ENCODE measurements at places on chromosomes 2 and 18.

DNA sequence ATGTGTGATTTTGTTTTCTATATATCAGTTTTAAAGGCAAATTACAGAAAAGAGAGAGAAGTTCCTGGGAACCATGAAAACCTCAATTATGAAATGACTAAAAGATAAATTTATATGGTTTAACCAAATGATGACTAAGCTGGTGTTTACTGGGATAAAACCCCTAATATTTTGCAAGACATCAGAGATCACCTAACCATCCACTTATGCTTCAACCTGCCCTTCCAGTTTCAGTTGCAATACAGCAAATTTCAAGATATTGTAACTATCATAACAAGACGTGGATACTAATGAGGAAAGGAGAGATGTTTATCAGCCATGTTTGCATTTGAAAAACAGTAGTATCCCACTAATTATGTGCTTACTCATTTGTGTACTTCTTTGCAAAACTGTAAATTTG lies 108.2 kb downstream of the GAREM1 start:
- no peak for DNase-seq

- no peak for DNase-seq
Observed at GRCh38 chr2:167863377-167863776, 384.0 kb downstream of the STK39 start.

DNA sequence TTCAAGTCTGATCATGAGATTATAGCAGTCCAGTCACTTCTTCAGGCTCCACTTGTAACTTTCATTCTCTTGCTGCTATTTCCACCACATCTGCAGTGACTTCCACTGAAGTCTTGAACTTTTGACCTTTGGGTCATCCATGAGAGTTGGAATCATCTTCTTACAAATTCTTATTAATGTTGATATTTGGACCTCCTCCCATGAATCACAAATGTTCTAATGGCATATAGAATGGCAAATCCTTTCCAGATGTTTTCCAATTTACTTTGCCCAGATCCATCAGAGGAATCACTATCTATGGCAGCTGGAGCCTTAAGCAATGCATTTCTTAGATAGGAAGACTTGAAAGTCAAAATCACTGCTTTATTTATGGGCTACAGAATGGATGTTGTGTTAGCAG lies 159.4 kb downstream of the LTBP1 start:
- no peak for DNase-seq

DNA sequence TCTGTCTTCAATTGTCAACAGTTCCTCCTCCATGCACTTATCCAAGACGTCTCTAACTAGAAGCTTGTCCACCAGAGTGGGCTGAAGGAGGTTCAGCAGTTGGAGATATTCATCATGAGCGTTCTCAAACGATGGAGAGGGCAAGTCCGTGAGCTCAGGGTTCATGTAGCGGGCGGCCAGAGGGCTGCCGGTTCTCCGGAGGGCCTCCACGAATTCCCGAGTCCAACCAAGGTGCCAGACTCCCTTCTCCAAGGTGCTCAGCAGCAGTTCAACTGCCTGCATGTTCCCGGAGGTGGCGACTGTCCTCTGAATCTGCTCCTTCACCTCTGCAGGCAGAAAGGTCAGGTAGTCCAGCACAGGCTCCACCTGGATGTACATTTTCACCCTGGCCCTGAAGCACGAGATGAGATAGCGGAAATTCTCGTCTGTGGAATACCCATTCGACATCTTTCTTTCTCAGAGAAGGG lies 590 bp downstream of the IFIH1 start:
- peak; percentile 69 for DNase-seq

GRCh38 chr2:81266106-81266505 lies 961.6 kb upstream of the LRRTM1 start:
- peak; percentile 47 for DNase-seq

GRCh38 chr2:26838121-26838906 lies 9.6 kb upstream of the DPYSL5 start:
- DNase-seq, result peak; percentile 91

- peak; percentile 16 for DNase-seq
Observed at GRCh38 chr2:134783912-134784311, 54.5 kb upstream of the ACMSD start.

DNA sequence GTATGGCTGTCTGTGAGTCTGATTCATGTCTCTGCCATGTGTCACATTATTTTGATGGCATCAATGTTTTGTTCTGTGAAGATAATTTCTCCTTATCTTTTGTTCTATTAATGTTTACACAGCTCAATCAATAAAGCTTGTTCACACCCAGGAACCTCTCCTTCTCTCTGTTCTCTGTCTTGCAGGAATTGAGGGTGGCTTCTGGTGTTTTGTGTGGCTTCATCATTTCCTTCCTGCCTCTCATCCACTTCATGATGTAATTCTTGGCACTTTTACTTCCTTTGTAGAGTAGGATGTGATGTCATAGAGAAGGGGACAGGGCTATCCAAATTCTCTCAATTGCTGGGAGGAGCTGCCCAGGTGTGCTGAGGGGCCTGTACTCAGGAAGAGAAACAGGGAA lies 27.2 kb downstream of the ASXL3 start:
- DNase-seq, result no peak

DNA sequence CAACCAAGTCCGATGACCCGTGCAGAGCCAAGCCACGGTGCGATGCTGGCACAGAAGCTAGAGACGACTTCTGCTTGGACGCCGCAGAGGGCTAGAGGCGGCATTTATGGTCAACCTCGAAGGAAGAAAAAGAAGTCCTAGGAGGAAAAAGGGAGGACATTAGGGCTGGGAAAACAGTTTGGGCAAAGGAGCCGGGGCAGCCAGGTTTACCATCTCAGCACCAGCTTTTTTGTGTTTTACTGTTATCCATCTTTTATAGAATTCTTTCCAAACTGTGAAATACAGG lies 643 bp upstream of the DTNB start:
- no peak for DNase-seq

DNA sequence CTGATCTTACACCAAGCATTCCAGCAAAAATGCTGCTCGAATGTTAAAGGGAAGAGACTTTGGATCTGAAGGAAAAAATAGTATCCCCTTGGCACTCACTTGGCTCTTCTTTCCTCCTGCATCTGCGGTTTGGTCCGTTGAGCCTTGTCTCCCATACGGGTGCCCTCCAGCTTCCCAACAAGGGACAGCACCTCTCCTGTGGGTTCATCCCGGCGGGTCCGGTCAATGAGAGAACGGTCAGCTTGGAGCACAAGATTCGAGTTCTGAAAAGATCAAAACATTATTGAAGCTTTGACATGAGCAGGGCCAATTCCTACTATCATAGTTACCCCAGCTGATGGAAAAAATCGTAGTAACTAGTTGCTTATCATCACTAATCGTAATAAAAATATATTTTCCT lies 740 bp downstream of the SNRNP200 start:
- DNase-seq, result no peak

DNA sequence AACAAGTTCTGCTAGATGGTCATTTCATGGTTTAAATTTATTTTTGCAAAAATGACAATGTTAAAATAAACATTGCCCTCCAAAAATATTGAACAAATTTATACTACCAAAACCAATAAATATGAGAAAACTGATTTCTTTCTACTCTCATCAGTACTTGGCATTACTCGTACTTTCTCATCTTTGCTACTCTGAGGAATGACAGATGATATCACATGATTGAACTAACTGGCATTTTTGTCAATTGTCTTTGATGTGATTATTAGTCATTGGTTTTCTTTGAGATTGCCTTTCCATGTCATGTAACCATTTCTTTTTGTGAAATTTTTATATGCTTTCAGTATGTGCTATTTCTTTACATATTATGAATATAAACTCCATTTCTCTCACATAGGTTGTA lies 167.0 kb upstream of the ITGA4 start:
- DNase-seq, result no peak

- DNase-seq, result no peak
Observed at GRCh38 chr18:49933530-49934128, 120.3 kb upstream of the ACAA2 start.

- DNase-seq, result no peak
Observed at GRCh38 chr2:234805836-234806235, 146.0 kb upstream of the SH3BP4 start.

GRCh38 chr2:36801088-36801487 lies 104.6 kb downstream of the VIT start:
- DNase-seq, result no peak

DNA sequence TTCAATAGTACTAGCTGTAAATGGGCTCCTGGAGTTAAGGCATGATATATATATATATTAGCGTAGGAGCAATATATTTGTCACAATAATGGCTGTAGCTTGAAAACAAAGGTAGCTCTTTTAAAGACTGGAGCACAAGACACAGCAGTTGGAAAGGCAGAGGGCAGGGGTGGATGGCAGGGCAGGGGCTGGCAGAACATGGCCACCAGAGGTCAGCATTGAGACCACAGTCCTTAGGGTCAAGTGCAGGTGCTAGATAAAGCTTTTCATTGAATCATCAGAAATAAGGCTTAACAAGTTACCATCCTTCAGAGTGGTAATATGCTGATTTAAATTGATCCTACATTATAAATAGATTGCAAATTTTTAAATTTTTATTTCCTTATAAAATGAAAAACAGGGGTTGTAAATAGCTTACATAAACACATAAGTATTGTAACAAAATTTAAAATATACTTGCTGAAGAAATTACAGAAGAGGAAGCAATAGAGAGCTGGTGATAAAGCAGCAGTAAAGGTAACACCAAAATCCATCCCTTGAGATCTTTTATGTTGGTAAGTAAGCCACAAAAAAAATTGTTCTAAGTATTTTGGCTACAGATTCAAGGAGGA lies 161.2 kb upstream of the PIEZO2 start:
- peak; percentile 53 for DNase-seq

- DNase-seq, result no peak
Observed at GRCh38 chr2:211751848-211752247, 786.8 kb downstream of the ERBB4 start.
